ENCODE measurements at places on chromosomes 2 and 18.

DNA sequence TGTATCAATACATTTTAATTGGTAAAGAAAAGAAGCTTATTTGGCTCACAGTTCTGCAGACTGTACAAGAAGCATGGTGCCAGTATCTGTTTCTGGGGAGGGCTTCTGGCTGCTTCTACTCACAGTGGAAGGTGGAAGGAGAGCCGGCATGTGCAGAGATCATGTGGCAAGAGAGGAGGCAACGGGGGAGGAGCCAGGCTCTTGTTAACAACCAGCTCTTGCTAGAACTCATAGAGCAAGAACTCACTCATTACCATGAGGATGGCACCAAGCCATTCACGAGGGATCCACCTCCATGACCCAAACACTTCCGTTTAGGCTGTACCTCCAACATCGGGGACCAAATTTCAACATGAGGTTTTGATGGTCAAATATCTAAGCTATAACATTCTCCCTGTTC lies 7.5 kb downstream of the PARD6G start:
- no peak for DNase-seq

- DNase-seq = no peak
Observed at GRCh38 chr2:181602017-181602416, 54.9 kb downstream of the CERKL start.

DNA sequence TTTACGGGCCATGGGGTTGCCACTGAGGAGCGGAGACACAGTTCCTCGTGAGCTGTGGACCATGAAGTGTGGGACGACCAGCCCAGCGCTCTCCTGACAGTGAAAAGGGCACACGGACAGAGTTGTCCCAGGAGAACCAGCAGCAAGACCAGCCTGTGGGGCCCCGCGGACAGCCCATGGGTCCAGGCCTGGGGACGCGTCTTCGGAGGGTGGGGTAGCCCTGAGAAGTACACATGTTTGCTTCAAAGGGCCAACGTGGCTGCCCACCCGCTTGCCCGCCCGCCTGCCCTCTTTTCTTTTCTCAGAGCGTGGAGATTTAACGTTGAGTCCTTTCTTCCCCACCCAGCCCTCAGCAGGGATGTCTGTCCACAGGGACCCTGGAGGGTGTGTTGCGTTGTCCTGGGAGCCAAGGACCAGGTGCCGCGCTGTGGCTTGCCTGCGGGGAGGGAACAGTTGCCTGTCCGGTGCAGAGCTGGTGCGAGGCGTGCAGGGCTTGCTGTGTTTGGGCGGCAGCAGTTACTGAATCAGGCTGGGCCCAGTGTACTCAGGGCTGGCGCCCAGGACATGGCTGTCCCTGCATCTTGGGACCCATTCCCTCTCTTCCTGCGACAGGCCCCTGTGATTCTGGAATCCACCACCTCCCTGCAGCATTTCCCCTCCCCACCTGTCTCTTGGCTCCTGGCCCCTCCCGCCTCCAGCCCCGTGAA lies 120.1 kb upstream of the HDAC4 start:
- DNase-seq = no peak

GRCh38 chr2:101794141-101794540 lies 96.6 kb downstream of the MAP4K4 start:
- DNase-seq = no peak

DNA sequence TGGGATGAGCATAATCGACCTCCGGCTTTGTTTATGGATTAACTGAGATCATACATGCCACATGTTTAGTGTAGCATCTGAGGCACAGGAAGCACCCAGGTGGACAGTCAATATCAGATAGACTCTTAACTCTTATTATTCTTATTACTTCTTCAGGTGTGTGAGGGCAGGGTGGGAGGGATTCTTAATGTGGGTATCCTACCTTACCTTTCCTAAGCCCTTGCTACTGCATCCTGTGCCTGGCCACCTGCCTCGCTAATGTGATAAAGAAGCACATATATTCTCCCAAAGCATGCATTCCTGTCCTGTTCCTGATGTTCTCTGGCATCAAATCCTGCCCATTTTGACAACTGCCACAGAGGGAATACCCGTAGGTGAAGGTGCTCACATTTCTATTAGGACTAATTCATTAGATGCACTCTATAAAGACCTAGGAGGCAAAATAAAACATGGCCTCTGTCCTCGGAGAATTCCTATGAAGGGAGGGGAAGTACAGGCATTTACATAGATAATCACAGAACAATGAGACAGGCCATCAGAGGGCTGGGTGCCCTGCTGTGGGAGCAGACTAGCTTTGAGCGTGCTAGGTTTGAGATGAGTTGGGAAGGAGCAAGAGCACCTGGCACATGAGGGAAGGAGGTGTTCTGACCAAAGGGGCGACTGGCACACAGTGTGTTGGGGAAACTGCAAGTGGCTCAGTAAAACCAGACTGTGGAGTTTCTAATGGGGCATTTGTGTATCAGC lies 19.5 kb upstream of the CELF4 start:
- DNase-seq = no peak

DNA sequence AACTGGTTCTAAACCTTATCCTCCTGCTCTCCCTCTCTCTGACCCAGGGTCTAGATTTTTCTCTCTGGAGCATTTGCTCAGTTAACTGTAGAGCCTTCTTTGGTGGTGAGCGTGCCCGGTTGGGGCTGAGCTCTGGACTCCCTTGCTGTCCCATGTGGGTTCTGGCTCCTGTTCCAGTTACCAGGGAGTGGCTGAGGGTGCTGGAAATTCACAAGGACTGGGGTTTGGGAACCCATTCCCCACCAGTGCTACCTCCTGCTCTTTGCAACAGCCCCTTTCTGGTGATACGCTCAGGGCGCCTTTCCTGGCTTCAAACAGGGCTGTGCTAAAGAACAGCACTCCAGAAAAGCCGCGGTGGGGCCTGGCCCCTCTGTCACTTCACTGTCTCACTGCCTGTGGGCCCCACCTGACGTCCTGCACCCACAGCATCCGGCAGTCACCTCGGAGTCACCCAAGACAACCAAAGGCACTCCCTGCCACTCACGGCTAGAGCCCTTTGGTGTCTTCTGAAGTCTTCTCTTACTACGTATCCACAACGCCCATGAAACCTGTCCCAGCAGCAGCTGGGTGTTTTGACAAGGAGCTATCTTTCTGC lies 41.3 kb downstream of the CAPN13 start:
- no peak for DNase-seq

- DNase-seq = no peak
Observed at GRCh38 chr2:189829102-189829833, 45.0 kb downstream of the PMS1 start.

GRCh38 chr2:64329848-64330247 lies 124.1 kb upstream of the LGALSL start:
- no peak for DNase-seq

DNA sequence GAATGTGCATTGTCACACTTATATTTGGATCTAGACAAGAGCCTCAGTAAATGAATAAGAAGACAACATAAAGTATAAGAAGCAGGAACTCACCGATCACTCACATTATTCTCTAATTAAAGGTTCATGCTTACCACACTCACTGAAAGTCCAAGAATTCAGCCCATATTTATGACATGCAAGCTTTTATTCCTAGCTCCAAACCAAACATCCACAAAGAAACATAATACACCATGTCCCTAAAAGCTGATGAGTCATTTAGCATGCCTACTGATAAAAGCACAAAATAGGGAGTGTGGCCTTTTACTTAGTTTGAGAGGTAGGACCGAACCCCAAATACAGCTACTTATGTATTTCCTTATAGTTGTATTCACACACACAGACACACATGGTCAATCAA lies 1094.6 kb upstream of the CDH2 start:
- DNase-seq = no peak

DNA sequence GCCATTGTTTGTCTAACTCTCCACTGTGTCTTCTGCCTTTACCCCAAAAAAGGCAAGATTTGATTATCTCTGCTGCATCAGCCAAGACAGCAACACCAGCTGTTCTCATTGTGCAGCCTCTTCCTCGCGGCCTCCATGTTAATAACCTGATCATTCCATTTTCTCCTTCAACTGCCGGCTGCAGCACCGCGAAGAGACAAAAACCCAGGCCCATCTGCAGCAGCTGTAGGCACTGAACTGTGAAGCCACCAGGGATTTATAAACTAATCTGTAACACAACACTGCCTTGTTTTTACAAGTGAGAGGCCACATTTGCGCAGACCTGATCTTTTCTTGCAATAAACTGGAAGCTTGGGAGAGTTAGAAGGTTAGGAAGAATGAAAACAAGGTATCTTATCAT lies 147.8 kb downstream of the SATB2 start:
- DNase-seq = no peak

GRCh38 chr18:41753826-41754225 lies 201.2 kb upstream of the PIK3C3 start:
- DNase-seq = no peak

DNA sequence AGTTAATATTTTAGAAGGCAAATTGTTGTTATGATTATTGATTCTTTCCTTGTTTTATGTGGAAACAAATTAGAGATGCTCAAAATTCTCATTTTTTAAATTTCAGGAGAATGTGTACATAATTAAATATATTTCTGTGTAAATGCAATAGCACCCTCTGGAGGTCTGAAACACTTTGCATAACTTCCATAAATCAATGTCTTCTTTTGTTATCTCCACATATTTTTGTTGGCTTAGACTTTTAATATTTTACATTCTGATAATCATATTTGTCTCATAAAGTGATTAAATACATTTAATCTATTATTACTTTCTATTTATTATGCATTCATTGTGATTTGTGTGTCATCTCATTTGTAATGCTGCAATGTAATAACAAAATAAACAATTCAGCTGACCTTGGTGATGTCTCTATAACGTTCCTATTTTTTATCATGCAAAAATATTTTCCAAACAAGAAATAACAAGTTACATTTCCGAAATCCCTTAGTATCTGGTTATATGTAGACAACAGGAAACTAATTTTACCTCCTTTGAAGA lies 201.8 kb upstream of the GALNT5 start:
- DNase-seq = no peak

DNA sequence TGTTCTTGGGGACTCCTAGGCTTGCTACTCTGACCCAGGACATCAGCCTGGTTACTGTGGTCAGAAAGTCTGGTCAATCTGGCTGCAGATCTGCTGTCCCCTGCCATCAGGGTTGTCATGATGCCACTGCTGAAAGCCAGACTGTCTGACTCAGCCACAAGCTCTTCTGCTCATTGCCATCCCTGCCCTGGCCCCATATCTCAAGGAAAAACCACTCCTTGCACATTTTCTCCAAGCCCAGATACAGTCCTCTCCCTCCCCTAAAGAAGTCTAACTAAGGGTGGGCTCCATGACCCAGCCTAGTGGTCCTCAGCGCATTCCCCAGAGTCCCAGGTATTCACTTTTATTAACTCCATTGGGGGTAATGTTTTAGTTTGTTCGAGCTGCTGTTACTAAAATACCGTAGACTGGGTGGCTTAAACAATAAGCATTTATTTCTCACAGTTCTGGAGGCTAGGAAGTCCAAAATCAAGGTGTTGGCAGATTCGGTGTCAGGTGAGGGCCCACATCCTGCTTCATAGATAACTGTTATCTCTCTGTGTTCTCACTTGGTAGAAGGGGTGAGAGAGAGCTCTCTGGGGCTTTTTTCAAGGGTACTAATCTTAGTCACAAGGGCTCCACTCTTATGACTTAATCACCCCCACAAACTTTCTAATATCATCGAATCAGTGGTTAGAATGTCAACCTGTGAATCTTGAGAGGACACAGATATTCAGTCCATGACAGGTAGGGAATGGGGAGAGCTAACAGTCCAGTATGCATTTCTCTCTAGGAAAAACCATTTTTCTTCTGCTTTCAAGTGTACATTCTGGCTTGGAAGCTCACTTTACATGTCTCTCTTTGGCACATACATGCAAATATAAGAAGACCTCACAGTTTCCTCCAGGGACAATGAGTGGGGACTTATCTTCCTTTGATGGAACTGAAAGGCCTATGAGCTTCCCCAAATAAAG lies 94.8 kb upstream of the CXCR4 start:
- no peak for DNase-seq

GRCh38 chr2:25215232-25215631 lies 46.9 kb upstream of the POMC start:
- no peak for DNase-seq

GRCh38 chr2:127770973-127771735 lies 39.8 kb downstream of the WDR33 start:
- DNase-seq = no peak

DNA sequence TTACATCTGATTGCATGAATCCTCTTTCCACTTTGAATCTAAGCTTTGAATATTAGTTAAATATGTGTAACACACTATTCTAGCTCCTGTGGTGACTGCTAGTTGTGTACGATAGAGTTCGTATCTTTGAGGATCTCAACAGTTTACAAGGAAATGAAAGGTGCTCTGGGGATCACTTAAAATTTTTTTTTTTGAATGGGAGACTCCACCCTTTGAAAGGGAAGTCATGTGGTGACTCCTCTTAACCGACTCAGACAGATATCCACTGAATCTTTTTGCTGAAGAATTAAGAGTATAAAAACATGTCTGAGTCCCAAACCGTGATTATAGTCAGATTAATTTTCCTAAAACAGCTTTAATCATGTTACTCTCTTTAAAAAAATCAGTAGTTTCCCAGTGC lies 4.0 kb downstream of the CLIP4 start:
- DNase-seq = no peak

- no peak for DNase-seq
Observed at GRCh38 chr18:31255953-31256352, 62.0 kb upstream of the DSG1 start.

GRCh38 chr2:42830922-42831574 lies 38.7 kb upstream of the HAAO start:
- DNase-seq = no peak

DNA sequence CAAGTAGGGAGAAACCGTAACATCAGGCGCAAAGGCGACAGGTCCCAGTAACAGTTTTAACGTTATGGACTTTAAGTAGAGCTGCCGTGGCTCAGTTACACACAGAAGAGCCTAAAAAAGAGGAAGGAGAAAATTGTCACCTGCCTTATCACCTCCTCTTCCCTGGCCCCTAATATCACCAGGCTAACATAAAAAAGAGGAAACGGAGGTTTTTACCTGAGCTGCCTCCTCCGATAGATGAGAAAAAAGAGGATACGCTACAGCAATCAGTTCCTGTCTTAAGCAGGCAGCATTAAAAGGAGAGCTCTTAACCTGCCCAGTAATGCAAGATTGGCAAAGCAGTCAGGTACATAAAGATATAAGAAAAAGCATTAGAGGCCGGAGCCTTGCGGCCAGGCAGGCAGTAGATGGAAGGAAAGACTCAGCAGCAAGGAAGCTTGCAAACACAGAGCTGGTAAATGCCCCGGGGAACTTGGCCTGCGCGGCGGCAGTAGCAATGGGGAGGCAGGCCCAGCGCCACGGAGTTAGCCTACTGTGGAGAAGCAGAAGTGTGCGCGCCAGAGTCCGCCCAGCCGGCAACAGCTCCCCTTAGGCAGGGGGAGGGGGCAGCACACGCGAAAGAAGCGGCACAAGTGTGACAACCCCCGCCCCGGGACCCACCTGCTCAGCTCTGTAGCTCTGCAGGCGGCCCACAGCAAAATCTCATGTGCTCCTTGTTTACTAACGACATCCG lies 116.3 kb upstream of the SCN7A start:
- DNase-seq = no peak

Measured in GM18507 (cell line).